ENCODE measurements at places on chromosomes 5 and 9. TPM values are rescaled to one million over a fixed set of nuclear protein-coding genes. Genes with fewer than 3 reads are reported as not detected.

DNA sequence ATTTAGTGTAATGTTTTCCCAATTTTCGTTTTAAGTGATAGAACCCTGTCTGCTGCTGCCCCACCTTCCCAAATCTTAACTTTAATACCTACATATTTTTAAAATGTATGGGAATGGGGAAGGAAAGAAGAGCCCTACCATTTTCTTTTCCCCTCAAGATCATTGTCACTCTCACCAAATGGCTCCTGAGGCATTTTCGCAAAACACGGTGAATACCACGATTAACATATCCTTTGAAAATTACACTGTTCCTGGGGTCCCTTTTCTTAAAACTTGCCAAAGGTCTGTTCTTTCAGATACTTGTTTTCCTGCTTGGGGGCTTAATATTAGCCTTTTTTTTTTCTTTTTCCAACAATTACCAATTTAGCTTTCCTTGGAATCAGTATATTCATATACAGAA, 36.1 kb downstream of the CERT1 start:
- H3K4me1 ChIP-seq, result no peaks in the 10 kb centered on the region
- H3K4me3 ChIP-seq, result no peak overlapping the region
- H3K36me3 ChIP-seq, result peaks cover 29% of the 10 kb centered on the region
- no peaks in the 10 kb centered on the region for H3K27me3 ChIP-seq

Gene PGGT1B
- 32.8 TPM for total RNA-seq

Gene ANKRD33B
- total RNA-seq, result 4.4 TPM

Gene ANKRD55
- total RNA-seq, result 0.71 TPM

GRCh38 chr9:76617497-76618175, 146.6 kb upstream of the PCA3 start:
- H3K27ac ChIP-seq, result no peak overlapping the region
- no peaks in the 10 kb centered on the region for H3K36me3 ChIP-seq

DNA sequence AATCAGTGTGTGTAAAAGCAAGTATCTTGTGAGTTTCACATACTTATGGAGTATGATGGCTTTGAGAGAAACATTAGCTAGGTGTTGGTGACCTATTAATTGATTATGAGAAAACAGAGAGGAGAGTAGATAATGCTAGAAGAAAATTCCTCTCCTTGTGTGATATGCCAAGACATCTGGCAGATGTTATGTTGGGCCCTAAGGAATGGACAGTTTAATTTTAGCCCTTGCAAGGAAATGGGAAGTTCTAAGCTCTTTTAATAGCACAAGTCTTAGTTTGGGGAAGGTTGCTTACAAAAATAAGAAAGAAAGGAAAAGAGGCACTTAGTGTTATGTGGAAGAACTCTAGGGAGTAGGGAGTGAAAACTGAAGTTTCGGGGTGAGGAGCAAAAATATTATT, 5.1 kb downstream of the ZNF462 start:
- H3K4me1 ChIP-seq, result peaks cover 4% of the 10 kb centered on the region
- H3K4me3 ChIP-seq, result no peak overlapping the region
- peaks cover 24% of the 10 kb centered on the region for H3K27me3 ChIP-seq

All from activated naive CD8-positive, alpha-beta T cell treated with anti-CD3 and anti-CD28 coated beads, Interleukin-2, amount 10 ng/mL, durations not matched to agents 7 days and 5 days (primary cell).